ENCODE measurements at places on chromosomes 12 and 14. TPM values are rescaled to one million over a fixed set of nuclear protein-coding genes. Genes with fewer than 3 reads are reported as not detected.

Gene CALM1
- total RNA-seq = 269 TPM

Gene GPR135
- 2.1 TPM for total RNA-seq

Gene CLEC4C
- not detected for total RNA-seq

Gene DLGAP5
- total RNA-seq = 1.1 TPM

Gene WSCD2
- total RNA-seq = not detected

Gene GLIPR1
- total RNA-seq = 19.8 TPM

Gene DBX2
- not detected for total RNA-seq

Gene CCDC198
- not detected for total RNA-seq

Gene SAV1
- 11.9 TPM for total RNA-seq

Gene SLC35E3
- total RNA-seq = 1.8 TPM

Gene MMP19
- 20.8 TPM for total RNA-seq

Gene GALNT6
- total RNA-seq = 0.58 TPM

Gene PTPRB
- 0.60 TPM for total RNA-seq

Gene JAG2
- 0.12 TPM for total RNA-seq

Gene TMPRSS12
- total RNA-seq = not detected

Gene ZNF891
- total RNA-seq = 0.23 TPM

Gene HOXC12
- not detected for total RNA-seq

Gene GALNT8
- total RNA-seq = 0.12 TPM

Gene SALL2
- total RNA-seq = 8.5 TPM

Measured in pericardium fibroblast (primary cell).